ENCODE measurements at places on chromosomes 13 and 19. TPM values are rescaled to one million over a fixed set of nuclear protein-coding genes. Genes with fewer than 3 reads are reported as not detected.

DNA sequence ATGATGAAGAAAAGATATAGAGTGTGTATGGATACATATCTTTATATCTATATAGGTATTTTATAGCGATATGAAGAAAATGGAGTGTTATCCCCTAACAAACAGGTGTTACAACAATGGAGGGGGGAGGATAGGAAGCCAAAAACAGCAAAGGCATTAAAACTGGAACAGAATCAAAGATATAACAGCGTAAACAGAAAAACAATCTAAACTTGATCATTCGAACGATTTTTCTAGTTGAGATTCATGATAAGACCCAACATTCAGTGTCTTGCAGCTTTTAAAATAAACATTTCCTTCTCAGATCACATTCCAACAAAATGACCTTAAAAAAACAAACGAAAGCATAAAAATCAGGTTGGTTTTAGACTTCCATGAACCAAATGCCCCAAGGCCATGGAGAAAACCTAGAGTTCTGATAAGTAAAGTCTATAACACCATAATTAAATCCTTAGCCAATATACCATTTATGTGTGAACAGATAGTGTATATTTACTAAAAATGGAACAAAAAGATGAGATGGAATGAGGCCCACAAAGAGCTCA lies 55.7 kb downstream of the CAB39L start:
- no peak overlapping the region for H3K4me3 ChIP-seq
- no peaks in the 10 kb centered on the region for H3K36me3 ChIP-seq
- no peaks in the 10 kb centered on the region for H3K4me1 ChIP-seq

- no peak for DNase-seq
- H3K27me3 ChIP-seq = no peaks in the 10 kb centered on the region
- no peak overlapping the region for H3K27ac ChIP-seq
These were observed 32.2 kb upstream of the MBNL2 start for GRCh38 chr13:97189928-97190327.

DNA sequence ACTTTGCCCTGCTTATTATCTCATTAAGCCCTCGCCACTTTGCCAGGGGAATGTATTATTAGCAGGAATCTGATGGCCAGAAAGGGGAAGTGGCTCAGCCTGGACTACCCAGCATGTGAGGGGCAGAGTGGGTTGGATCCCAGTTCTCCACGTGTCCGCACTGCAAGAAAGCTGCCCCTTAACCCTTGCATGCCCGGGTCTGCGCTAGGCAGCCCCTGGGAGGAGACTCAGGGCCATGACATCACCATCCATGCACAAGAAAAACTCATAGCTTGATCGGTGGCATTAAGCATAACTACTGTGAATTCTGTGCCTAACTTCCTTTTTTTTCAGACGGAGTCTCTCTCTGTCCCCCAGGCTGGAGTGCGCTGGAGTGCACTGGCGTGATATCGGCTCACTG lies 8.9 kb downstream of the CACNG8 start:
- no peaks in the 10 kb centered on the region for H3K36me3 ChIP-seq
- H3K27ac ChIP-seq = no peak overlapping the region
- H3K27me3 ChIP-seq = no peaks in the 10 kb centered on the region
- no peaks in the 10 kb centered on the region for H3K4me1 ChIP-seq

DNA sequence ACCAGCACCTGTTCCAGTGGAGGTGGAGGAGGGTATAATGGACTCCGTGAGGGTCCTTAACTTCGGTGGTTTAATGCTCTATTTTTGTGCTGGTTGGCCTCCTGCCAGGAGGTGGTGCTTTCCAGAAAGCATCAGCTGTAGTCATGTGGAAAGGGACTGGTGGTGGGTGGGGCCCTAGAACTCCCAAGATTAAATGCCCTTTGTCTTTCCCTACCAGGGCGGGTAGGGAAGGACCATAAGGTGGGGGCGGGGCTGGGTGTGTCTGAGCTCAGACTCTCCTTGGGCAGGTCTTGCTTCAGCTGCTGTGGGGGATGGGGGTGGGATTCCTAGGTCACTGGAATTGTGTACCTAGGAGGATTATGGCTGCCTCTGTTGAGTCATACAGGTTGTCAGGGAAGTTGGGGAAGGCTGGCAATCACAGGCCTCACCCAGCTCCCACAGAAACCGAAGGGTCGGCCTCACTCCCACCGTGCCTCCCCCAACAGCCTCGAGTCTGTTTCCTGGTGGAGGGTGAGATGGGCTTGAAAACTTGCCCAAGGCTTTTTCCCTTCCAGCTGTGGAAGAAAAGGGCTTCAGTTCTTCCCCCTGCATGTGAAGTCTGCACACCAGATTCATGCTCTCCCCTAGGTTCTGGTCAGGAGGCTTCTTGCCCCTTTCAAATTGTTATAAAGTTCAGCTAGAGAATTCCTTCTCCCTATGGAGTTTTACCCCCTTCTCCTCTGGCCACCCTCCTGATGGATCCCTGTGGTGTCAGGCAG lies 60.3 kb upstream of the CLDN10 start:
- H3K27me3 ChIP-seq = no peaks in the 10 kb centered on the region
- H3K4me3 ChIP-seq = no peak overlapping the region
- DNase-seq = no peak
- H3K27ac ChIP-seq = no peak overlapping the region

GRCh38 chr19:10363789-10364281 lies 16.5 kb downstream of the TYK2 start:
- peaks cover 40% of the 10 kb centered on the region for H3K36me3 ChIP-seq
- no peak for DNase-seq
- H3K4me1 ChIP-seq = no peaks in the 10 kb centered on the region
- no peak overlapping the region for H3K4me3 ChIP-seq
- no peaks in the 10 kb centered on the region for H3K27me3 ChIP-seq
- no peak overlapping the region for H3K27ac ChIP-seq

- DNase-seq = no peak
- no peak overlapping the region for H3K4me3 ChIP-seq
- no peaks in the 10 kb centered on the region for H3K36me3 ChIP-seq
- H3K27me3 ChIP-seq = no peaks in the 10 kb centered on the region
- H3K27ac ChIP-seq = no peak overlapping the region
These were observed 89.2 kb downstream of the DHRS12 start for GRCh38 chr13:51714663-51715168.

DNA sequence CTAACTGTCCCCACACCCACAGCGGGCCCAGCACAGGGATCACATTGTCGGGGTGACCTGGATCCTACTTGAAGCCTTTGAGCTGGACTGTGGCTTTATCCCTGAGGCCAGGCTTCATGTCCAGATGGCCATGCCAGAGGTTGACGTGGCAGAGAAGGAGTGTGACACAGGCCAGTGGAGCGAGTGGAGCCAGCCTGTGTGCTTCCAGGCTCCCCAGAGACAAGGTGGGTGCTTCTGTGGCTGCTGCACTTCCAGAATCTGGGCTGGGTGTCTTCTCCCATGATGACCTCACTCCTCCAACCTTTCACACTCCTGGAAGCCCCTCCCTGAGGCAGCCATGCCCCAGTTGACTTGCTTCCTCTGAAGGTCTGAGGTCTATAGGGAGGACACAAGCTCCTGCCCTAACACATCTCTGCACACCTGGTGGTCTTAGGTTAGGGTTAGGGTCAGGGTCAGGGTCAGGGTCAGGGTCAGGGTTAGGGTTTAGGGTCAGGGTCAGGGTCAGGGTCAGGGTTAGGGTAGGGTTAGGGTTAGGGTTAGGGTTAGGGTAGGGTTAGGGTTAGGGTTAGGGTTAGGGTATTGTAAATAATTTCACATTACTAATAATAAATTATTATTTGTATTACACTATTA lies 13.1 kb upstream of the MZF1 start:
- H3K4me1 ChIP-seq = no peaks in the 10 kb centered on the region
- DNase-seq = no peak
- no peaks in the 10 kb centered on the region for H3K27me3 ChIP-seq

GRCh38 chr19:11338569-11339253 lies 746 bp downstream of the RAB3D start:
- peak overlapping the region; percentile 86 for H3K27ac ChIP-seq
- no peaks in the 10 kb centered on the region for H3K27me3 ChIP-seq
- peak; percentile 51 for DNase-seq
- H3K4me1 ChIP-seq = peaks cover 17% of the 10 kb centered on the region
- H3K36me3 ChIP-seq = peaks cover 28% of the 10 kb centered on the region

GRCh38 chr19:16676101-16676798 lies 15.3 kb downstream of the TMEM38A start:
- no peak overlapping the region for H3K4me3 ChIP-seq
- no peaks in the 10 kb centered on the region for H3K27me3 ChIP-seq
- DNase-seq = no peak
- H3K36me3 ChIP-seq = peaks cover 3% of the 10 kb centered on the region
- no peak overlapping the region for H3K27ac ChIP-seq

- no peak overlapping the region for H3K4me3 ChIP-seq
- H3K27me3 ChIP-seq = no peaks in the 10 kb centered on the region
- H3K36me3 ChIP-seq = no peaks in the 10 kb centered on the region
- peak overlapping the region; percentile 11 for H3K27ac ChIP-seq
These were observed 29.1 kb downstream of the EPS15L1 start for GRCh38 chr19:16442386-16443276.

- H3K27me3 ChIP-seq = no peaks in the 10 kb centered on the region
- H3K4me3 ChIP-seq = no peak overlapping the region
- no peak overlapping the region for H3K27ac ChIP-seq
These were observed 3.8 kb upstream of the UQCR11 start for GRCh38 chr19:1609103-1609396.

DNA sequence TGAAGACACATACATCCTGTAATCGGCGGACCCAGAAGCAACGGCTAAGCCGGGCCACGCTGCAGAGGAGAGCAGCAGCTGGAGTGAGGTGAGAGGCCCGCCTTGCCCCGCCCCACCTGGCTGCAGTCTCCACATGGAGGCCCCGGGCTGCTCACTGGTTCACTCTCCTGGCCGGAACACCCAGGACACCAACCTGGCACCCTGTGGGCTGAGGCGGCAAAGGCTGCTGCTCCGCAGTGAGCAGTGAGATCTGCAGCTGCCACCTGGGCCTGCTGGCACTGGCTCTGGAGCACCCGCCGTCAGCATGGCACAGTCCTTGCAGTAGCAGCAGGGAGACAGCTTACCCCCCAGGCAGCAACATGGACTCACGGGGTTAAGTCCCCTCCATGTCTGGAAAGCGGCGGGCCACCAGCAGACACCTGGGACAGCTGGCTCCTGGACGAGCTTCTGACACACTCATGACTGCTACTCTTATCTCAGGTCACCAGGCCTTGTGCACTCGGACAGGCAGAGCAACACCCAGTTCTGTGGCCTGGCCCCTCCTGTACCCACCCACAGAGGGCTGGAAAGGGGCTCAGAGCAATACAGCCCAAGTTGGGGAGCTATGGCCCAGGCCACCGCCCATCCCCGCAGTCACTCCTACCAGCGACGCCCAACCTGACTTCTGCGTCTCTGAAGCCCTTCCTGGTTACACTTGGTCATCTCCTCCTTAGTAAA lies 13.2 kb upstream of the KPTN start:
- DNase-seq = no peak
- H3K36me3 ChIP-seq = peaks cover 58% of the 10 kb centered on the region
- H3K4me1 ChIP-seq = peaks cover 5% of the 10 kb centered on the region
- H3K27me3 ChIP-seq = no peaks in the 10 kb centered on the region

DNA sequence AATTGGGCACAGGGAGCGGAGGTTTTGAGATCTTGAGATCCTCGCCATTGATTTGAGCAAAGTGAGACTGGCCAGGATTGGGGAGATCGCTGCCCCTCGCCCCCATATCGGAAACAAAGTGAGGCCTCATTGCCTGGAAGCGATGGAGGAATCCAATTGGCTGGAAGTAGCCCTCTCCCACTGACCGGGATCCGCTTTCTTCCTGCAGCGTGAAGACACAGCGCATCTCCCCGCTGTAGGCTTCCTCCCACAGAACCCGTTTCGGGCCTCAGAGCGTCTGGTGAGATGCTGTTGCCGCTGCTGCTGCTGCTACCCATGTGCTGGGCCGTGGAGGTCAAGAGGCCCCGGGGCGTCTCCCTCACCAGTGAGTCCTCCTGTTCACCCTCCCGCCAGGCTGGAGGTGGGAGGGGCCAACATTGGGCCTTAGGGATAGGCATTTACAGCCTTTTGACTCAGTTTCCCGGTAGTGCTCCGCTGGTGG lies 438 bp downstream of the PRKCSH start:
- H3K4me1 ChIP-seq = peaks cover 16% of the 10 kb centered on the region
- peak overlapping the region; percentile 60 for H3K4me3 ChIP-seq
- H3K27me3 ChIP-seq = no peaks in the 10 kb centered on the region
- DNase-seq = no peak
- peak overlapping the region; percentile 56 for H3K27ac ChIP-seq
- peaks cover 20% of the 10 kb centered on the region for H3K36me3 ChIP-seq

DNA sequence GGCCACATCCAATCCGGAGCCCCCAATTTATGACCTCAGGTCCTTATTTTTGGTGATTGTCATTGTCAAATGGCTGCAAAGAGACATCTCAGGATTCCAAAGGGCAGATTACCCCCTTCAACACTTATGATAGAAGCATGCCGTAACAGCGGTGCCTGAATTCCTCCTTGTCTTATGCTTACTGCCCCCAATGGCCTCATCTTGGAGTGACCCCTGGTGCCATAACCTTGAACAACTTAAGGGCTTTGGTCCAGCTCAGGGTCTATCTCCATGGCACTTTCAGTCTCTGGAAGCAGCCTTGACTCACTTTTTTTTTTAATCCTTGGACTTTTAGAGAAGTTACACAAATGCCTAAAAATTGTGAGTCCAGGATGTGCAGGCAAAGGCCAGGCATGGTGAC lies 171.6 kb upstream of the ZNF507 start:
- H3K27me3 ChIP-seq = no peaks in the 10 kb centered on the region
- H3K27ac ChIP-seq = no peak overlapping the region
- DNase-seq = no peak
- H3K4me3 ChIP-seq = no peak overlapping the region
- H3K4me1 ChIP-seq = no peaks in the 10 kb centered on the region

GRCh38 chr13:113209336-113209758 lies at the start of gene CUL4A:
TSS of gene CUL4A (plus strand) at chr13:113209613. CDS start at chr13:113209628, 15 bp downstream.
- H3K36me3 ChIP-seq = no peaks in the 10 kb centered on the region
- H3K27me3 ChIP-seq = no peaks in the 10 kb centered on the region
- H3K4me1 ChIP-seq = peaks cover 34% of the 10 kb centered on the region
- peak within 1 kb of the TSS; percentile 97 for H3K4me3 ChIP-seq
- DNase-seq = peak; percentile 82

GRCh38 chr13:113666951-113667701 lies at the start of gene GRK1:
TSS of gene GRK1 (plus strand) at chr13:113667219. CDS start at chr13:113667387, 168 bp downstream.
- DNase-seq = no peak
- no peaks in the 10 kb centered on the region for H3K36me3 ChIP-seq
- H3K27ac ChIP-seq = no peak within 1 kb of the TSS

DNA sequence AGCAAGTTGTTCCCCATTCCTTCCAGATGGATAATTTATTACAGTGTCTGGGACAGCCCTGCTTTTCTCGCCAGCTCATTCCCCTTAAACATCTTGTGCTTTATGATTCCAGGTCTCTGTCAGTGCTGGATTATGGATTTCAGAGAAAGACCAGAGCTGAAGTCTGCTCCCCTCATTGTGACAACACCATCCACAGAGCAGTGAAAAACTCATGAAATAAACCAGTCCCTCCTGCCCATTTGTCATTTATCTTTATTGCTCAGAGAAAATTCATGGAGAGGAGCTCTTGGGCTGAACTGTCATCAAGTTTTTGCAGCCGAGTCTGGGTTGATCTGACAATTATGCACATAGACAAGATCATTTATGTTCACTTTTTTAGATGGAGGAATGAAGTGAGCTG lies 92.7 kb upstream of the GPR12 start:
- H3K4me1 ChIP-seq = no peaks in the 10 kb centered on the region
- H3K27me3 ChIP-seq = no peaks in the 10 kb centered on the region
- no peak for DNase-seq
- H3K36me3 ChIP-seq = no peaks in the 10 kb centered on the region
- no peak overlapping the region for H3K4me3 ChIP-seq

GRCh38 chr13:31000889-31001288 lies 68.4 kb downstream of the TEX26 start:
- no peak overlapping the region for H3K27ac ChIP-seq
- DNase-seq = no peak
- no peaks in the 10 kb centered on the region for H3K27me3 ChIP-seq
- H3K4me1 ChIP-seq = no peaks in the 10 kb centered on the region
- H3K36me3 ChIP-seq = no peaks in the 10 kb centered on the region
- no peak overlapping the region for H3K4me3 ChIP-seq

ATP8A2 gene
- 0.29 TPM for total RNA-seq

MBD3L3 gene
- not detected for total RNA-seq

C19orf85 gene
- not detected for total RNA-seq

KLK10 gene
- 0.63 TPM for total RNA-seq

ZNF793 gene
- total RNA-seq = 10.6 TPM

ZNF491 gene
- 3.2 TPM for total RNA-seq

SHISA7 gene
- not detected for total RNA-seq
